ENCODE measurements at places on chromosomes 1 and 21.
A peak's percentile ranks its signal among the peaks of the same experiment; 100 is the strongest.

- DNase-seq, result no peak
Observed at GRCh38 chr1:69138172-69138571, 429.6 kb upstream of the LRRC7 start.

GRCh38 chr1:10306435-10306834, 92.4 kb upstream of the PGD start:
- no peak for DNase-seq

GRCh38 chr1:67393240-67393639, 37.0 kb downstream of the SERBP1 start:
- no peak for DNase-seq

DNA sequence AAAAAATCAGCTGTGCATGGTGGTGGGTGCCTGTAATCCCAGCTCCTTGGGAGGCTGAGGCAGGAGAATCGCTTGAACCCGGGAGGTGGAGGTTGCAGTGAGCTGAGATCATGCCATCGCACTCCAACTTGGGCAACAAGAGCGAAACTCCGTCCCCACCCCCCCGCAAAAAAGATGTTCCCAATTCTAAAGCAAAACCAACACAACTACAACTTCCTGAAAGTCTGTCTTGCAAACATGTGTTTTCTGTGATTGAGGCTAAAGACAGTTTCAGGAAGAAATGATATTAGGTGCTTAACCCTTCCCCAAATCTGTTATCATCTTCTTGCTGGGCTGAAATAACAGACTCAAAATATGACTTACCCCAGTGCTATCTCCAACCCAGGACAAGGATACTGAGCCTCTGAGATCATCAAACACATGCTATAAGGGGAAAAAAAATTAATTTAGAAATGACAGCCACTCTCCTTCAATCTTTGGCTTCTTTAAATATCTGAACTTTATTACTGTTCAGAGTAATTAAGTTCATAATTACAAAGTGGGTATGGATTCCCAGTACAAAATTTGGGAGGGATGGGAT, 28.5 kb downstream of the SORT1 start:
- peak; percentile 86 for DNase-seq

- DNase-seq, result peak; percentile 85
Observed at GRCh38 chr1:157090196-157090647, 9.4 kb downstream of the ETV3L start.

GRCh38 chr1:53661496-53661895, 77.5 kb downstream of the GLIS1 start:
- DNase-seq, result no peak

DNA sequence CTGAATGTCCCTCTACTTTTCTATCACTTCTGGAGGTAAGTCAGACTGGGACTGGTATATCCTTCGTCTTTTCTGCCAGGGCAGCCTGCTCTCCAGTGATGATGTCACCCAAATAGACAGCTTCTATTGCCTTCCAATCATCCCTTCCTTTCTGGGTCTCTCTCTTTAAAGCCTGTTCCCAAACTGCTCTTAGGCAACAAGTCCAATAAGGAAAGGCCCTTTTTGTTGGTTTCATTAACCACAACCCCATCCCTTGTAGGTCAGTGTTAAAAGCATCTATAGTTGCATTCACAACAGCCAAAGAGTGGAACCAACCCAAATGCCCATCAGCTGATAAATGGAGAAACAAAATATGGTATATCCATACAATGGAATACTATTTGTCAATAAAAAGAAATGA, 114.4 kb downstream of the CNIH3 start:
- DNase-seq, result peak; percentile 44

DNA sequence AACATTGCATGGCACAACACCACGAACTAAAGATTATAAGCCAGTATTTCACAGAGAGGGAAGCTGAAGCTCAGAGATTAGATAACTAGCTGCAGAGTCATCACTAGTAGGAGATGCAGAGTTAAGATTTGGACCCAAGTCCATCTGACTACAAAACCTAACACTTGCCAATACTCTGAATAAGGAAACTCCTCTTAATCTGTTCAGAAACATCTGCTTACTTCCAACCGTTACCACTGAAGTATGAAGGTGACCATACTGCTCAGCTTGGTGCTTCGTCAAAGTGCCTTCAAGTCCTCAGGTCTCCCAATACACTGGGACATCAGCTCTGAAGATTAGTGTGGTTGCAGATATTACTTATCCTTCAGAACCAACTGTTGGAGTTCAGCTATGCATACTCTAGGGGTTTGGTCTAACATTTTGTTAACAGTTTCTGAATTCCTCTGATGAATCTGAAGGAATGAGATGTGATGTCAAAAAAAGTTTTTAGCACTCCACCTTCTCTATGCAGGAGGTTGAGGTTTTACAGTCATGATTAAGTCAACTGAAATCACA, 179.6 kb downstream of the TPR start:
- DNase-seq, result no peak

- DNase-seq, result no peak
Observed at GRCh38 chr1:192639607-192640368, 3.8 kb downstream of the RGS13 start.

DNA sequence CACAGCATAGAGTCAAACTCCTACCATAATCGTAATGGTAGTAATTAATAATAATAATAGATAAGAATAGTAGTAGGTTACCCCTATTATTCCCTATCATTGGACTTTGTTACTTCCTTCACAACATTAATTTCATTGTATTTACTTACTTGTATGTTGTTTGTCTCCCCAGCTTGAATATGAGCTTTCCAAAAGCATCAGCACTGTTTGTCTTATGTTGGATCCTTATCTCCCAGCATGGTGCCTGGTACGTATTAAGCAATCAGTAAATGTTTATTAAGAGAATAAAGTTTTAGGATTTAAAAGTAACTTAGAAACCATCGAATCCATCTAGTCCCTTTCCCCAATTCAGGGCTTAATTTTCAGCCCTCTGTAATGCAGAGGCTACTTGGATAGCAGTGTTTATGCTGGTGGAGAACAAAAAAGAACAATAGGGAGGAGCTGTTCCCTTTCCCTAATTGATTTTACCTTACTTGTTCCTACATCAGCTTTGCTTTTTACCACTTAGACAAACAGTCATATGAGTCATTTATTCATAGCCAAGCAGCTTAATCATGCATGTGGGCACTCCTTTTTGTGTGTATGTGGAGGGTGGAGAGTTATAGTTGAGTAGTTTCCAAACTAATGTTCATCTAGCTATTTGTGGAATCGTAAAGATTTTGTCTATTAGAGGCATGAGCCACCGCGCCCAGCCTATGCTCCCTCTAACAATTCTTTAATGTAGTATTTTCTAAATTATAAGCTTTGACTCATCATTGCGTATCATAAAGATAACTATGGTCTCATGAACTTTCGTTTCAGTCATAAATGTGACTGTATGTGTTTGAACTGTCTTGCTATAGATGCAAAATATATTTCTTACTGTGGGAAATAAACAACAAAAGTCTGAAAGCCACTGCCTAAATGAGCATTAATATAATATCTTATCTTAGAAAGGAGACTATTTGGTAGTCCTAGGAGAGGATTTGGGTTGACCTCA, 20.9 kb upstream of the DR1 start:
- DNase-seq, result no peak

DNA sequence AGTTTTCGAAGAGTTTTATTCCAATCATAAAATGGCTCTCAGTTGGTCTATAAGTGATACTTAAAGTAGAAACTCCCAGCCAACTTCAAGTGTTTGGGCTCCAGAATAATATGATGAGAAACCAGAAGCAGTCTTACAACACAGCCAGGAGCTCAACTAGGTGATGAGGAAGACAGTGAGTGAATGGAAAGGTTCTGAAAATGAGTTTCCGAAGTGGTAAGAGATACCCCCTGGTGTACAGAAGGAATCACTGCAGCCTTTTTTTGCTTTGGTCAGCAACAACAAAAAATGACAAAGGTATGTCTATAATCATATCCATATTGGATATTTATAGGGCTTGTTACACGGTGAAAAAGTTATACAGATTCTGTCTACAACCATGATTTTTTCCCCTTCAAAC, 16.5 kb downstream of the KRTAP19-1 start:
- DNase-seq, result no peak

DNA sequence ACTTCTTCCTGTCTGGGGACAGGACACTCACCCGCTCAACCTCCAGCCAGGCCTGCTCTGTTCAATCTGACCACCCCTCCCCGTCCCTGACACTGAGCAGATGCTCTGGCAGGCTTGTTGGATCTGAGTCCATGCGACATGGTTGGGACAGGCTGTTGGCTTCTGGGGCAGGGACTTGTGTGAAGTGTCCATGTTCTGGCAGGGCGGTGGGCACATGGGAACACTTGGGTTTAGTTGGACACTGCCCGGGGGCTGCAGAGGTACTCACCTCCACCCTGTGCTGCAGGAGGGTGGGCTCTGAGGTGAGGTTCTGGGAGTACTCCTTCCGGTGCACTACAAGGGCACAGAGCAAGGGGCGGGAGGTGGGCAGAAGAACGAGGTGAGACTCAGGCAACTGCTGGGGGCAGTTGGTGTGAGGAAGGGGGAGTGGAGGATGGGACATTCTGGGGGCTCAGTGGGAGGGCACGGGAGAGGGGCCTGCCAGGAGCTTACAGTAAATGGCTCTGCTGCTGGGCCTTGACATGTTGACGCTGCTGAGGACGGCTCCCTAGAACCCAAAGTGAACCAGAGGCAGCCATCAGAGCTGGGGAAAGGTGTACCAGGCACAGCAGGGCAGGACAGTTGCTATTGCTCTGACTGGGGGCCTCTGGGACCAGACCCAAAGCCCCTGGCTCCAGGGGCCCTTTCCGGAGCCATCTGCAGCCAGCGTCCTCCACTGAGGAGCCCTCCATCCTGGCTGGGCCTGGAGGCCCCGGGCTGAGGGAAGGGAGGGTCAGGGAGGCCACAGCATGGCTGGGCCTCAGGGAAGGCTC, 2.3 kb downstream of the EPS8L3 start:
- no peak for DNase-seq

DNA sequence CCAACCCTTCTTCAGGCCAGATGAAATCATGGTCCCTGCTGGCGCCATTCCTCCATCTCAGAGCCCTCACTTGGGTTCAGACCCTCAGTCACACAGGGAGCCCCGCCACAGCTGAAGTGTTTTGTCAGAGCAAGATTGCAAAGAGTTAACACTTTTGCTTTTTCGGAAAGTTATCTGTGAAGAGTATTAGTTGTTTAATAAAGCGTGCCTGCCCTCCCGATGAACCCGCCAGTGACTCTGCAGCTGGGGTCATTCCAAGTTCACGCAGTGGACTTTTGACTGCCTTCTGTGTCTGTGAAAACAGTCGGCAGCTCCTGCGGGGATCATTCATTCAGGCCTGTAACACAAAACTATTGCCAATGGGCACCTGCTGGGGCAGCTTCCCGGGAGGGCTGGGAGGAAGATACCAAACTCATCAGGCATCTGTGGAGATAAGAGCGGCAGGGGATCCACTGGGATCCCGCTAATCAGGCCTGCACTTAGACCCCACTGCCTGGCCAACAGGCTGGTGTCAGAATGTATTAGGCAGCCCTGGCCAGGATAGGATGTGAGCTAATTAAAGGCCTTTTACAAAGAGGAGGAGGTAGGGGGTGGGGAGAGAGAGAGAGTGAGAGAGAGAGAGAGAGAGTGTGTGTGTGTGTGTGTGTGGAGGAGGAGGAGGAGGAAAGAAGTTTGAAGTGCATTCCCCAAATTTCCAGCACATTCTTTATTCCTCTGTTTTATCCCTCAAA, 184.5 kb downstream of the DHRS3 start:
- DNase-seq, result no peak

- DNase-seq, result peak; percentile 18
Observed at GRCh38 chr1:912740-913301, 10.9 kb upstream of the SAMD11 start.

DNA sequence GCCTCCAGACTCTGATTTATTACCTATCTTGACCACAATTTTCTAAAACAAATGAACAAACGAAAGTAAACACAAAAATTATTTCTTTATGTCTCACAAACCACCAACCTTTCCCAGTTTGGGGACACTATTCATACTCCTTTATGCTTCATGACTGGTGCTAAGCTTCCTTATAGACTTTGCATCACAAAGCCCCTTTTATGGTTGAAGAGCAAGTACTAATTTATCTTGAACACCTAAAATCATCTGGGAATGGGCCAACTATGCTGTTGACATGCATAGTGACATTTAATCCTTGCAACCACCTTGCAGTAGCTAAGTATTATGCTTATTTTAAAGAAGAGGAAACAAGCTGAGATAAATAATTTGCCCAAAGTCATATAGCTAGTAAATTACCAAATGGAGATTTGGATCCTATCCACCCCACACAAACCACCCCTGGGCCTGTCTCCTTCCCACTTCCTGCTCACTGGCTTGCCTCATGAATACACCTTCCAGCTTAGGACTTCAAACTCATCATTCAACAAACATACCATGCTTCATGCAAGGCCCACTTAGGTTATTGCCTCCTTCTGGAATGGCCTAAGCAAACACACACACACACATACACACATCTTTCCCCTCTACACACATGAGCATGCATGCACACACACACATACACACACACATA, 192.2 kb downstream of the PLPP3 start:
- DNase-seq, result no peak

- DNase-seq, result no peak
Observed at GRCh38 chr1:227780101-227781044, 35.1 kb upstream of the PRSS38 start.

- no peak for DNase-seq
Observed at GRCh38 chr1:154574716-154575115, 7.1 kb downstream of the CHRNB2 start.

DNA sequence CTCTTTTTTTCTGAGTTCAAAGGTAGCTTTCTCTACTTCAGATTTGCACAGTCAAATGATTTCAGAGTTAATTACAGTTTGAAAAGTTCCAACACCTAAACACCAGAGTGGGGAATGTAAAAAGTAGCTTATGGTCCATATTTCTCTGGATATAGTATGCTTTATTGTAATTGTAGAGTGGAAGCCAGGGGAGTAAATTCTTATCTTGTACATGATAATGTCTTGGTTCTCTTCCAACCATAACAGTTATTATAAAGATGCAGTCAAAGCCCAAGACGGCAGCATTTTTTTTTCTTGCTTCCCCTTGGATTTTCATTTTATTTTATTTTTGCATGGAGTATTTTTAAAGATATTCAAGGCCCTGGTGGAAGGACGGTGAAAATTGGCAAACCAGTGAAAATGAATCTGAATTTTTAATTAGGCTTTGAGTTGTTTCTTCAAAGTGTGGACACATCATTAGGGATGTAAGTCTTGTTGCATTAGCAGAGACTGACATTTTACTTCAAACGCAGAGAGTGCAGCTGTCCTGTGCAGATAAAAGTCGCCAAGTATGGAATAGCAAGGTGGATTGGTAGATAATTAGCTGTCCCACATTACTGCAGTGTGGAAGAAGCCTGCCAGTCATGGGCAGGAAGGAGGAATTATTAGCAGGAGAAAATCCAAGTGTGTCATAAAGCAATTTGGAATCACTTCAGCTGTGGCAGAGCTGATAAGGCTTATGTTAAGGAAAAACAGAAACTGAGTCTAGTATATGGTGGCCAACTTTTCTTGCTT, 11.3 kb downstream of the CACHD1 start:
- no peak for DNase-seq

GRCh38 chr1:170698301-170699275, 34.7 kb downstream of the PRRX1 start:
- no peak for DNase-seq

- no peak for DNase-seq
Observed at GRCh38 chr21:44329971-44330681, 9.1 kb downstream of the CFAP410 start.

GRCh38 chr1:200838676-200839445, 33.9 kb upstream of the GPR25 start:
- no peak for DNase-seq

Measured in inflammatory macrophage treated with lipopolysaccharide for 4 hours (primary cell).